ENCODE measurements at places on chromosomes 1 and 21.

GRCh38 chr1:112704934-112705627, 1.8 kb downstream of the RHOC start:
- peak; percentile 57 for DNase-seq

- no peak for DNase-seq
Measured at GRCh38 chr1:9630331-9631111, 21.0 kb upstream of the PIK3CD start.

- DNase-seq: no peak
Measured at GRCh38 chr1:243457363-243457982, 201.6 kb downstream of the SDCCAG8 start.

DNA sequence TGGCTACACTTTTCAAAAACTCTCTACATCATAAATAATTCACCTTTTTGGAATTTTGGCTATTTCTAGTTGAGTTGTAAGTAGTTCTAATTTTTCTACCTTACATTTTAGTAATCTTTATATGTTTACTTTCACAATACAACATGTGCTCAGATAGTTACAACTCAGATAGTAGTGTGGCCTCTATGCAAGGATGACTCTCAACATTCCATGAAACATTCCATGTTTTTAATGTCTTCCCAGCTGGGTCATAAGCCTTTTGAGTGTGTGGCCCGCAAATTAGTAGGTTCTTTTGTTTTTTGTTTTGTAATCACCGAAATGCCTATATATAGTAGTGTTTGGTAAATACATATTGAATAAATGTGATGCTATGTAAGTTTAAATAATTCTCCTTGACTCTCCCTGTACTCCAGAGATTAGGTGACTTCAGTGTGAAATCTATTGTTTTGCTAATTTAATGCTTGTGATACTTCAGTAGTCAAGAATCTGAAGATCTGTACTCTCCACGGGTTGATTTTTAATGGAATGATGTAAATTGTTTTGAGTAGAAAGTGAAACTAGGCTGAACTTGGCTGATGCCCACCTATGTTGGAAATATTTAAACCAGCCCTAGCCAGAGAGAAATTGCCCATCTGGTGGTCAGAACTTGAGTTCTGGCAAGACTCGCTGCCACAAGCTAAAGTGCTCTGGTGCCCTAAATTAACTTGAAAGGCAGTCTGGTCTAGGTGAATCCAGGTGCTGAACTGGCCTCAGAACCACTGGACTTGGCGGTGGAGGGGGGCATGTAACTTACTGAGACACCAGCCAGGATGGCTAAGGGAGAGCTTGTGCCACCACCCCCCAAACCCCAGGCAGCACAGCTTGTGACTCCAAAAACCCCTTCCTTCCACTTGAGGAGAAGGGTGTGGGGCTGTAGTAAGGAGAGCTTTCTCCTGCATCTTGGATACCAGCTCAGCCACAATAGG, 165.6 kb downstream of the USP25 start:
- no peak for DNase-seq

- DNase-seq: peak; percentile 68
Measured at GRCh38 chr1:27349784-27350662, 8.2 kb downstream of the SYTL1 start.

DNA sequence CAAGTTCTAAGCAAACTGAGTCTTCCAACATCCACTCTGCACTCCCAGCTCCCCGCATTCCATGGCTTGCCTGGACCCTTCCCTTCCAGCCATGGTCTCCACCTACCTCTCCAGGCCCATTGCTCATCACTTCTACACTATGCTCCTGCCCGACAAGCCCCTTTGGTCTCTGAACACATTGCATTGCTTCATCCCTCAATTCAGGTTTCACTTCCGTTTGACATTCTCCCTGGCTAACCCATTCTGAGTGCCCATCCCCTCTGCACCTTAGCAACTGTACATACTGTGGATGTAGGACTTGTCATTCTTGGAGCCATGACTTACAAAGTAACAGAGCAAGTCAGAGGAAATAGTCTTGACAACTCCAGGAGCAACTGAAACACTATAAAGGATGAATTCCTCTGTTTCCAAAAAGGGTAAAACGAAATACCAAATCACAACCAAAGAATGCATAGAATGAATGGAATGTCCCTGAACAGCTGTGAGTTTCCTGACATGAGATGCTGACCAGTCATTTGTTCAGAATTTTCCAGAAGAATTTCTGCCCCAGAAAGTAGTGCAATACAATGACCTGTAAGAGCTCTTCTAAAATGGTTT, 66.7 kb downstream of the KCNJ6 start:
- DNase-seq: no peak

DNA sequence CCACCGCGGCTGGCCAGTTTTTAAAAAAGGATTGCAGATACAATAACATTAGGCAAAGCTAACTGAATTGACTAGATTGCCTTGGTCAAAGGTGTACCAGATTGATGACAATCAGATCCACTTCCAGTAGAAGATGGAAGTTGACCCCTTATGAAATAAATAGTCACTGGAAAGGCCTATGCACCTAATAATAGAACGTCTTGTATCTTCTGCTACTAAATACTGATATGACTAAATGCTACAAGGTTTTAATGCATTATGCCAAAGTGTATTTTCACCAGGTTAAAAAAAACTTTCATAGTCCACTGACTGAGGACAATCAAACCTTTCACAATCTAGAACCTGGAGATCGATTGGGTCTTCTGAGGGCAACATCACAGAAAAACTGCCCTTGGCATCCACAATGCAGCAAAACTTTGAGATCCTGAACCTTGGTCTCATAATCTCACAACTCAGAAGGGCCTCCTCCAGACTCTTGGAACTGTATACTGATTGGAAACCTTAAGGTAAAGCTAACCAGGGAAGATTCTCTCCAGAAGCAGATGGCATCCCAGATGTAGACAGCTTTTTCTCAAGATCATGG, 7.8 kb upstream of the RBBP5 start:
- DNase-seq: no peak

DNA sequence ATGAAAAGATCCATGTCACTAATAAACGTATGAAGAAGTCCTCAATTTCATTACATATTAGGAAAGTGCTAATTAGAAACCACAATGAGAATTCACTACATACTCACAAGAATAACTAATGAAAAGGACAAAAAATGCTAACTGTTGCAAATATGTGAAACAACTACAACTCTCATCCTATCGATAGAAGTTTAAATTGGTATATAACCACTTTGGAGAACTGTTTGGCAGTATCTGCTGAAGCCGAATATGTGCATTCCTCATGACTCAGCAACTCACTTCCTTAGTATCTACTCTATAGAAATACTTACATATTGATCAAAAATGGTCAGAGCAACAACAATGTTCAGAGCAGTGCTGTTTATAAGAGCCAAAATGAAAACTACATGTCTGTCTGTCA, 66.8 kb downstream of the PLPPR4 start:
- DNase-seq: no peak

GRCh38 chr21:44478124-44478800, 23.0 kb downstream of the LRRC3 start:
- no peak for DNase-seq

- peak; percentile 24 for DNase-seq
Measured at GRCh38 chr1:9249534-9250410, 15.2 kb downstream of the H6PD start.

DNA sequence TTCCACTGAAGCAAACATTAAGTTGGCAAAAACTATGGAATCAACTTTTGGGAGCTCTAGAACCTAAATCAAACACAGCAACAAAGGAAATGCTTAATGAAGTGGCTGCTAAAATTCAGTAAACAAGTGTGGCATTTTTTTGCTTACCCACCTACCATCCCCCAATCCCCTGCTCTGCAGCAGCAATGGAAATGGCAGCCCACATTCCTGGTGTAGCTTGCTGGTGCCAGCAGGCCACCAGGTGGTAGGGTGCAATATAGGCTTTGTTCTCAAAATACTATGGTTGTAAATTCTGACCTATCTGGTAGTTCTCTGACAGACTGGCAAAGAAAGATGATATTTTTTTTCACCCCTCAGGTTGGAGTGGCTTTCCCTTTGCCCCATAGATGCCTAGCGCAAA, 42.8 kb downstream of the SHCBP1L start:
- peak; percentile 25 for DNase-seq

DNA sequence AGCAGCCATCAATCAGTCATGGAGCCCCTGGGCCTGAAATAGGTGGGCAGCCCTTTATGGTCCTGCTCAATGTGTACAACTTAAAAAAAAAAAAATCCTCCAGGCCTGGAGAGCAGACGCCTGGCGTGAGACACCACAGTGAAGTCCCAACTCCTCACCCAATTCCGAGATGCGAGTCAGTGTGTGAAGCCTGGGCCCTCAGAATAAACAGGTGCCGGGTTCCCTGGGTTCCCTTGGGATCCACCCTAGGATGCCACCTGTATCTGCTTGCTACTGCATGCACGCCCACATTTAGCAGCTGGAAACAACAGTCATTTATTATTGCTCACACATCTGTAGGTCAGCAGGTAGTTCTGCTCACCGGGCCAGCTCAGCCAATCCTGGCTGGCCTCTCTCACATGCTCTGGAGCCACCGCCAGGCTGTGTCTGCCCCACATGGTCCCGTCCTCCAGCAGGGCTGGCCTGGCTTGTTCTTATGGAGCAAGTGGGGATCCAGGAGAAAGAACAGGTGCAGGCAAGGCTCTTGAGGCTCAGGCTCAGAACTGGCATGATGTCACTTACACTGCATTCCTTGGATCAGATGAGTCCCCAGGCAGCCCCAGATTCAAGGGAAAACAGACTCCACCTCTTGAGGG, 172.7 kb downstream of the NPHP4 start:
- no peak for DNase-seq

DNA sequence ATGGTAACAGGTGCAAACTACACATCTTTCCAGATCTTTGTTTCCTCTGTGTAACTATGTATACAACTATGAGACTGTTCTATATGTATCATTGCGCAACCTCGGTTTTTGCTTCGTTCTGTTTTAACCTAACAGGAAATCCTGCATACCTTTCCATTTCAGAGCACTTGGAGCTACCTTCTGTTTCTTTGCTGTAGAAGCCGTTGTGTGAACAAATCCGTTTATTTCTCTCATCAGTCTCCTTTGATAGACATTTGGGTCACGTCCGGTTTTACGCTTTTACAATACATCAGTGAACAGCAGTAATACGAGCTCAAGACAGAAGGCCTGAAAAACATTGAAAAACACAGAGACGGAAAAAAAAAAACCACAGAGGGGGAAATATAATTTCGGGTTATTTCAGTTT, 10.5 kb downstream of the ATP5IF1 start:
- DNase-seq: peak; percentile 87

GRCh38 chr1:164263540-164263939, 295.4 kb upstream of the PBX1 start:
- DNase-seq: no peak

Measured in RPMI8226 (cell line).